ENCODE measurements at places on chromosomes 5 and 9.

DNA sequence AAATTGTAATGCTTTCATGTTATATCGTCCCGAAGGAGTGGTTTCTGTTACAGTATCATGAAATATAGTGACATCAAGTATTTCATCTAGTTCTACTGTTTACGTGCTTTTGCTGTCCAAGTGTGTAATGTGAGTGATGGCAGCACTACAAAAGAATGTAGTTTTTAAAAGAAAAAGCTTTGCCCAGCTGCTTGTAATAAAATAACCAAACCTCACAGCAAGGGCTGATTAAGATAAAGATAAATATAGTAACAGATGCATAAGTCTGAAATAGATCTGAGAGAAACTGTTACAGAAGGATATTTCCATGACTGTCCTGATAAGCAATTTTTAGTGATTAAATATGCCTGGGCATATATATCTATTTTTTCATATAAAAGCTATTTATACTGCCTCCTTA lies 106.4 kb downstream of the AUH start:
- peak; percentile 87 for DNase-seq

DNA sequence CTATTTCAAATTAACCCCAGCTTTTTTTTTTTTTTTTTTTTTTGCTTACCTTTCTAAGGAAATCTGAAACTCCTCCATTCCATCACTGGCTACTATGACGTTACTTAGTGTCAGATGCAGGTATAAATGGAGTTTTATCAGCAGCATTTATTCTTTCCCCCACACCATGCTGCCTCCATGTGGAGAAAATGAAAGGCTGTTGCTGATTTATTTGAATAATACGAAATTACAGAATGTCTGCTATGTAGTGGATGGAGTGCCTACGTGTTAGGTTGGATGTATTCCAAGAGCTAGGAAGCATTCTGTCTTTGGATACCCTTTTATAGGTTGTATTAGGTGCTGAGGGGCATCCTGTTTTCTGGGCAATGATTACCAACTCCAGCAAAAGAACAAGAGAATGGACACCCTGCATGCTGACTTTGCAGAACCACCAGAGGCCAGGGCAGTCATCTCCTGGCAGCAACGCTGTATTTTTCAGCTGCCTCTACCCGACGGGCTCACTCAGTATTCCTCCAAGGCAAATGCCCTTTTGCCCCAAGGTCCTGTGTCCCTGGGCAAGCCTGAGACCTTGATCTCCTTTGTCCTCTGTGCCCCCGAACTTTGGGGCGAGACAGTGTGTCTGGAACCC lies 199.5 kb downstream of the ALDH1A1 start:
- DNase-seq, result no peak

- no peak for DNase-seq
These were observed 718 bp downstream of the OR5C1 start for GRCh38 chr9:122789256-122790046.

DNA sequence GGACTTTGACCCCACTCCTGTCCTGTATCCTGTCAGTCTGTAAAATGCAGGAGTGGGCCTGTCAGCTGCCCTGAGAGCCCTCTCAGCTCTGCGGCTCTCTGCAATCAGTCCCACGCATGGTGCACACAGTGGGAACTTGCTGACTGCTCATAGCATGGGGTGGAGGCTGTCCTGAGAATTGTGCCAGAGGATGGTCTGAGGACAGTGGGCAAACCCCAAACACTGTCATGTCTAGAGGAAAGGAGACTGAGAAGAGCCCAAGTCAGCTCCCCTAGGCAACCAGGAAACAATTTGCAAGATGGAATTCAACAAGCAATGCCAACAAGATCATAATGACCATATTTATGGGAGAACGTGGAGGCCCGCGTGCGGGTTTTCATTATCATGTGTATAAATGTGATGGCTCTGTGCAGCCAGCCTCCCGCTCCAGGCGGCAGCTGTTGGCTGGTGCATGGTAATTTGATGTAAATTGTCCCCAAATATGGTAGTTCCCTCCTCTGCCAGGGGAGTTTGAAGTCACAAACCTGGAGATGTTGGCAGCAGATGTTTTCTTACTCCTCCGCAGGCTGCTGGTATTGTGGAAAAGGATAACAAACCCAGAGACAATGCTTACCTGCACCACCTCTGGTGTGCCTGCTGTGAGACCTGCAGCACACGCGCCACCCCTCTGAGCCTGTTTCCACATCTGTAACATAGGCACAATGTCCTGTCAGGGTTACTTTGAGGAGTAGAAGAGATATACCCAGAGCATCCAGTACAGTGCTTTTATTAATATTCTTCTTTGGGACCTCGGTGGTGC lies 39.8 kb upstream of the ALDH1B1 start:
- DNase-seq, result no peak

DNA sequence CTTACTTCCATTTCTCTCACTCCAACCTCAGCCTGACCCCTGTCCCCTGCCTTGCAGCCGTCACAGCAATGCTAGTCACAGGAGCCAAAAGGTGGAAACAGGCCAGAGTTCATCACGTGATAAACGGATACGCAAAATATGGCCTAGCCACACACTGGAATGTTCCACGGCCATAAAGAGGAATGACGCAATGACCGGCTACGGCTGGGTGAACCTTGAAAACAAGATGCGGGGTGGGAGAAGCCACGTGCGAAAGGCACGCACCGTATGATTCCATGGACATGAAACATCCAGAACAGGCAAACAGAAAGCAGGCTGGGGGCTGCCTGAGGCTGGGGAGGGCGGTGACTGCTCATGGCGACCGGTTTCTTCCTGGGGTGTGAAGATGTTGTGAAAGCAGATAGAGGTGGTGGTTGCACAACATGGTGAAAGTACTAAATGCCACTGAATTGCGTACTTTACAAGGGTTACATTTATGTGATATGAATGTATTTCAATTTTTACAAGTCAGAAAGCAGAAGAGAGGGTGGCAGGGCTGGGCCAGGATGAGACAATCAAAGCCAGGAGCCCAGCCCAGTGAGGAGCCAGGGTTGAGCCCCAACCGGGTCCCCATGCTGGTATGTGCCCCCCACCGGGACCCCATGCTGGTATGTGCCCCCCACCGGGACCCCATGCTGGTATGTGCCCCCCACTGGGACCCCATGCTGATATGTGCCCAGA lies 117.8 kb upstream of the SARDH start:
- peak; percentile 96 for DNase-seq

DNA sequence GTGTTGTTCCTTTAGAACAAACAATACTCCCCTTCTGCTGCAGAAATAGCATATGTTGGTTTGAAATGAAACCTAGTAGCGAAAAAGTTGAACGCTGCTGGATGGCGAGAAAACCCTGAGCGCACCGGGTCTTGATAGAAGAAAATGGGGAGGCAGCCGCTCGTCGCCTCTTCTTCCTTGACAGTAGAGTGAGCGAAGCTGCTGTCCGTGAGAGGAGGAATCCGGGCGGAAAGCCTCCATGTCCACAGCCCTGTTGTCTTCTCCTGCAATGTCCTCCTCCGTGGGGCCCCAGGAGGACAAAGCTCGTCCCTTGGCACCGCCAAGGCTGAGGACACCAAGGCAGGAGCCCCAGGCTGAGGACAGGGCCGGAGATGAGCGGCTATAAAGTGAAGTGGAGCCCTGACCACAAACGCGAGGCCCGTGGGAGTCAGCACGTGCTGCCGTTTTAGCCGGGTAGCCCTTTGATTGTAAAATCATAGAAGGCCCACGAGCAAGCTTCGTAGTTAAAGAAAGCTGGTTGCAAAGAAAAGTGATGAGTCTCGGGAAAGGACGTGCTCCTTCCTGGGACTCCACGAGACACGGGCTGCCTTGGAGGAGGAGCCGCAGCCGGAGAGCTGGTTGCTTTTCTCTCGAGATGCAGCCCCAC lies 35.6 kb downstream of the MRPL36 start:
- no peak for DNase-seq

DNA sequence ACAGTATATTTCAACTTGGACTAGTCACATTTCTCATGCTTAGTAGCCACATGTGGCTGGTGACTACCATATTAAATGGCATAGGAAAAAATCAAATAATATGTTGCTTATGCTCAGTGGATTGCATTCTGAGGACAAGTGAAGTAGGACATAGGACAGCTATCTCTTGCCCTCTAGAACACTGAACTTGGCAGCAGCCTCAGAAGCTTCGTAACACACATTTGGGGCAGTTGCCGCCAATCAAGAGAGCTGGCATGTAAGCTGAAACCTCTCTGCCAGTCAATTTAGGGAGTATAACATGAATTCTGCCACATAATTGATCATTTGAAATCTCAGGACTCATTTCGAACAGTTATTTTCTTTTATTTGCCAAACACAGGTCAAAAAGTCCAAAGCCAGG lies 505.5 kb downstream of the MAT2B start:
- no peak for DNase-seq

- no peak for DNase-seq
These were observed 88.4 kb upstream of the GPBP1 start for GRCh38 chr5:57085306-57086081.

DNA sequence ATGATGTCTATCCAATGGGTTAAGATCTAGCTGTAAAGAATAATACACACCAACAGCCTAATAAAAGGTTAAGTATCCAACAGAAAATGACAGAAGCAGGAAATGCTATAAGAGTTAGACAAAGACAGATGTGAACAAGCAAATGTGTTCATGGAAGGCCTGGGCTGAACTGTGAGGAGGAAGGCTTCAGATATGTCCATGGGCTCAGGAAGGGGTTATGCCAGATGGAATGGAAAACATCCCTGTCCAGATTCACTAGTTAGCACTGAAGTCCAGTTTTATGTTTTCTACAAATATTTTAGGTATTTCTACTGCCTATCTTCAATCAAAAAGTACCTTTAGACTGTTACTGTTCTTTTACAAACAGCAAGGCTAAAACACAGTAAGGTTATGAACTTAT lies 27.1 kb downstream of the ERAP1 start:
- no peak for DNase-seq

DNA sequence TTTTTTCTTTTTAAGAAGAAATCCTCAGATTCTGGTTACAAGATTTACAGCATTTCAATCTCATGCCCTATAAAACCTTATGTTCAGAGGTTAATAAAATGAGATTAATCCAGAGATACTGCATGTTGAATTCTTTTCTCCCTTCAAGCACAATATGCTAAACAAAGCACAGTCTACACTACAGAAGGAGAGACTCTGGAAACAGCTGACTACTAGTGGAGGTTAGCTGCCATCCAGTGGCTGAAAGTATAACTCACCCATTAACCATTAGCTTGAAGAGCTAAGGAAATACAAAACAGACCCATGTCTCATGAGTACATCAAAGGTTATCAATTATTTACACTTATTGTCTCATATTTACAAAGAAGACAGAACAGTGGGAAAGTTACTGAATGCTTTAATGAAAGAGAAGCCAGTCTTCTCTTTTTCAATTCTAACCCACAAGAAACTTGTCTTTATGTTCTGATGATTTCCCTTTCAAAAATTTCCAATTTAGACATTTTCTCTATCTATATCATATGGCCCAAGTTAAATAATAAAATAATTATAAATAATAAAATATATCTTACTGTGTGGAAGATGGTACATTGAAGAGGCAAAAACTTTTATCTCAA lies 12.7 kb upstream of the DNAH5 start:
- peak; percentile 42 for DNase-seq

DNA sequence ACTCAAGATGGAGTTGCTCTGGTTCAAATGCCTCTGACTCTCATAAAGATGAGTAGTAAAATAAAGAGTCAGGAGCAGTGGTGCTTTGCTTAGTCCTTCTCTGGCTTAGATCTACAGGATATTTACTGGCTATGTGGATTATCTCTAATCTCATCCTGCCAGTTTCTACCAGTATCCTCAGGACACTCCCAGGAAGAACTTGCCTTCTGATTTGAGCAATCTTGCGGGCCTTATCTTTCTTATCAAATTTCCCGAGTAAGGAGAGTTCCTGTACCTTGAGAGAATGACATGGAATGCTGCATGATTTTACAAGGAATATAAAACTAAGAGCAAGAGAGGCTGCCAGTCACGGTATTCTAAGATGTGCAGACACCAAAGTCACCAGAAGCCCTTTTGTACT lies 364.0 kb downstream of the ARHGEF28 start:
- no peak for DNase-seq

- no peak for DNase-seq
These were observed 511.0 kb upstream of the TLE4 start for GRCh38 chr9:79060766-79061165.

- DNase-seq, result no peak
These were observed 36.4 kb upstream of the DAB2 start for GRCh38 chr5:39461007-39461682.

DNA sequence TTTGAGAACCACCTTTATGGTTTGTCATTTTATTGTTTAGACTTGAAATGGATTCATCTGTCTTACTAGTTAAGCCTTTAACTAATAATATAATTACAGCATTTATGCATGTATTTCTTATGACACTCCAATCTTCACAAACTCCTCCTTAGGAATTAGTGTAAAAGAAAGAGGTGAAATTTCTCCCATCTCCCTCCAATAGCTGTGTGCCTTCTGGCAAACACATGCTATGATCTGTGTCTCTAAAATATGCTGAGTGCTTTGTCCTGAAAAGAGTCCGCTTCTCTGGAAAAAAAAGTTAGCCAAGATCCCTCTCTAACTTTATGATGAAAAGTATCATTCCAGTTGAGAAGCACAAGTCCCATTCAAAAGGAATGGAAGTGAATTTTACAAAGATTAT lies 13.9 kb upstream of the TENT4A start:
- no peak for DNase-seq

DNA sequence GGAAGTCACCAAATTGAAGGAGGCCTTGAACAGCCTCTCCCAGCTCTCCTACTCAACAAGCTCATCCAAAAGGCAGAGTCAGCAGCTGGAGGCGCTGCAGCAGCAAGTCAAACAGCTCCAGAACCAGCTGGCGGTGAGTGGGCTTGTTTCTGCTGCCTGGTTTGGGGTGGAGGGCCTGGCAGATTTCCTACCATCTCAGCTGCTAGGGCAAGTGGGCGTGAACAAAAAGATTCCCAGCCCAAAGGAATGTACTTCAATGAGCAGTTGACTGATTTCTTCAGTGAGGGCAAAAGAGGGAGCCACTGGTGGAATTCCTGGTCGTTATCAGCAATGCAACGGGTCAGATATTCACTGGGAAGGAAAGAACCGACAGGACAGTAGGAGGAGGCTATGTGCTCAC lies 12.6 kb upstream of the TTC23L start:
- no peak for DNase-seq

DNA sequence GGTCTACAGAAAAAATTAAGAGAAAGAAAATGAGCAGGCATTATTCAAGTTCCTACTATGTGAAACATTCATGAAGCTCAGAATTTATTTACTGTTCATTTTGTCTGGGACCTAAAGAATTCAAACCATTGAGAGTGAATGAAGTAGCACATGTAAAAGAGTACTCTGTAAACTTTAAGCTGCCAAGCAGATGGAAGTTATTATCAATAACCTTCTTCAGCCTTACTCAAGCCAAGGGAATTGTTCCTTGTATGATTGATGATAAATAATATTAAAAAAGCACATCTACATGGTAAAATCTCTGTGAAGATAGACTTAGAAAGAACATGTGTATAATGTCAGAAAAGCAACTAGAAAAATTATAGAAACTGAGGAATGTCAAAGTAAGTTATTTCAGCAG lies 17.8 kb upstream of the GLIS3 start:
- no peak for DNase-seq
